Activated T-cell treated with anti-CD3 and anti-CD28 coated beads, Interleukin-2, amount 50 U/mL, for 4 hours (primary cell): ENCODE measurements at places on chromosomes 1 and 21.
A peak's percentile ranks its signal among the peaks of the same experiment; 100 is the strongest.

DNA sequence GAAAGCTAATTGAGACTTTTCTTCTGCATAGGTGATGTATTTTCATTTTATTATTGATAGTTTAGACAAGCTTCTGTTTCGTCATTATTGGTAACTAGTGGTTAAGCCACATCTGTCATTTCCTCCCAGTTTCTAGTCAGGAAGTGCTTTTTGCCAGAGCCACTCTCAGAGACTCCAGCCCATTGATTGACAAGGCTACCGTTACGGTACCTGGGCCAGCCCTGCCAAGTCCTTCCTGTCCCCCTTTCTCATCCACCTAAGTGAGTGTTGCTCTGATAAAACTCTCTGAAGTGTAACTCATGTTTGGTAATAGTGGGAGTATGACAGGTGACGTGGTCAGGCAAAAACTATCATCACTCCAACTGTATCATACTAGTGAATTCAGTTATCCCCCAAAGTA is 29.6 kb upstream of the AGL start:
- DNase-seq = no peak

GRCh38 chr1:171566467-171566866 is 55.6 kb upstream of the MYOCOS start:
- DNase-seq = no peak

DNA sequence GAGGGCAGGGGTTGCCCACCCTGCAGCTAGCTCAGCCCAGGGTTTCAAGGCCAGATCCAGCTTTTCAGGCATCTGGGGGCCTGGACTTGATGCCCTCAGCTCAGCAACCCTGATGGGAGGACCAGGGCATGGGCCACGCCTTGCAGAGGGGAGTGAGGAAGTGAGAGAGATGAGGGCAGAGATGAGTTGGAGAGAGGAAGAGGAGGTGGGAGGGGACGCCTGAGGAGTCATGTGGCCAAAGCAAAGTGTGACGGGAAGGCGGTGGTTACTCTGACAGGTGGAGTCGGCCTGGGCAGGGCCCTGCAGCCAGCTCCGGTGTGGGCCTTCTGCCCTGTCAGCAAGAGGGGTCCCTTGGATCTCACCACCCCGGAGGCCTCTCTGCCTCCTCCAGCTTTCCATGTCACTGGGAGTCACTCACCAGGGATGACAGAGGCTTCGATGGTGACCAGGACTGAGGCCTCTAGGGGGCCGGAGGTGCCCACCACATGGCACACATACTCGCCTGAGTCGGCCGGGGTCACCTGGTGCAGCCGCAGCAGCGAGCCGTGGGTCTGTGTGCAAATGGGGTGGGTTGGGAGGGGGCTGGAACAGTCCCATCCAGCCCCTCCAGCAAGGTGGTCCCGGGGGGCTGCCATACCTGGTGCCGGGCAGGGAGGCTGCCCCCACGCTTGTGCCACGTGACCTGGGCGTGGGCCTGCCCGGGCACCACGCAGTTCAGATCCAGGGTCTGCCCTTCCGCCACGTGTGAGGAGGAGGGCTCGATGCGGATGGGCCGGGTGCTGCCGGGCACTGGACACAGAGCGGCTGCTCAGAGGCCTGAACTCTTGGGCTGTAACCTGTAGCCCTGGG is 40.4 kb downstream of the LDLRAD2 start:
- DNase-seq = no peak

DNA sequence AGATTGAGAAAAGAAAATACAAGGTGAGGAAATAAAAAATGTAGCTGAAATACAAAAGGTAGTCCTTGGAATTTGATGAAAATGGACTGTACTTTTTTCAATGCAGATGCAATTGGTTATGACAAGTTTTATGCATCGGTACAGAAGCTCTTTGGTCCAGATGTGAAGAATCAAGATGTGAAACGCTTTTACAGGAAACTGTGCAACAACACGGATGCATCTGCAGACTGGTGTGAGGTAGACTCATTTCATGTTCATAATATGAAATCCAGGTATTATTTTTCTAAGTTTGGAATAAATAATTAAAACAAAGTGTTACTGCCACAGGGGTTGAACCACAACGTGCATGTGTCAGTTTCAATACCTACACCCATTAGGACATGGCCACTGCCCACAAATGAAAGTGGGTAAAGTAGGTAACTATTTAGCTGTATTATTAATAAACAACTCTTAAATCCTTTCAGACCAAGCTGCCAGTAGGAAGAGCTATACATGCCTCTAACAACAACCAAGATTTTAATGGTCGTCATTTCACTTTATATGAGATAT is 8.4 kb downstream of the WDR64 start:
- DNase-seq = no peak

DNA sequence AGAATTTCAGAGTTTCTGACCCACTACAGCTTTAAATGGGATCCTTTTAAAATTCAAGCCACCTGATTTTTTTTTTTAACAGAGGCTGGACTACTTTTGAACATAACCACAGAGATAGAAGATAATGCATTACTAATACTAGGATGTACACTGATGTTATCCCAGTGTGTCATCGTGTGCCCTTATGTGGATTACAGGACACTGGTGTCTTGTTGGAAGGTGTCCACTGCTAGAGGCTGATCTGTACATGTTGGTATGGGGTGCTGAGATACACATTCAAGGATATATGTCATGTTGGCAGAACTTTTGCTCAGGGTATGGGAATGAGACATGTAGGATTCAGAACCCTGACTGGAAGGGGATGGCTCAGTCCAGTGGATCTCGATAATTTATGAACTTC is 56.3 kb downstream of the INAVA start:
- DNase-seq = no peak

DNA sequence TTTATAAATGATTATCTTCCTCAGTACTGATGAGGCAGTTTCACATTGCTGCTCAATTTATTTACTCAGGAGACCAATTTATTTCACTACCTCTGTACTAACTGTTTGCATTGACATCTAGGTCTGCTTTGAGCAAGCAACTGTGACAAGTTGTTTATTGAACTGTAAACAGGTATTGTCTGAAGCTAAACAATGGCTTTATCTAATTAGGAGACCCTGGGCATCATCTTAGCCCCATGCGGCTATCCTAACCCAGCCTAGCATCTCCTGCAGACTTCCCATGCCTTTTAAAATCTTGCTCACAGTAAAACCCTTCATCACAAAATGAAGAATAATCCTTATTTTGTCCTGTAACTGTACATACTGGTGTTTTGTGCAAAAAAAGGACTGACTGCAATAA is 348.2 kb downstream of the RWDD3 start:
- DNase-seq = no peak

DNA sequence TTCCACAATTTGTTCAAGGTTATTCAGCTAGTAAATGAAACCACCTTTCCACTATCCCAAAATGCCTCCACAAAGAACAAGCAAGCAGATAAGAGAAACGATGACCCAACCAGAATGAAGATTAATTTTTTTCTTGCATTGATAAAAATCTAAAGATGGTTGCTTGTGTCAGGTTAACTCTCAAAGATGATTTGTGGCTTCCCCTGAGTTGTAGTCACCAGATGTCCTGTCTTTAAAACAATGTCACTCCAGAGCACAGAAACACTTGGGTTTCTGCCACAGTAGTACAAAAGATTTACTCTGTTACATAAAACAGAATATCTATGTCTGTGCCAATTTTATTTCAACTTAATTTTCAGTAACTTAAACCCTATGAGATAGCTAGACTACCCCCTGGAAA is 11.4 kb upstream of the CCDC17 start:
- DNase-seq = no peak

- no peak for DNase-seq
Measured at GRCh38 chr1:87956072-87956471, 627.4 kb downstream of the LMO4 start.

- no peak for DNase-seq
Measured at GRCh38 chr1:232012773-232013386, 386.3 kb downstream of the DISC1 start.

DNA sequence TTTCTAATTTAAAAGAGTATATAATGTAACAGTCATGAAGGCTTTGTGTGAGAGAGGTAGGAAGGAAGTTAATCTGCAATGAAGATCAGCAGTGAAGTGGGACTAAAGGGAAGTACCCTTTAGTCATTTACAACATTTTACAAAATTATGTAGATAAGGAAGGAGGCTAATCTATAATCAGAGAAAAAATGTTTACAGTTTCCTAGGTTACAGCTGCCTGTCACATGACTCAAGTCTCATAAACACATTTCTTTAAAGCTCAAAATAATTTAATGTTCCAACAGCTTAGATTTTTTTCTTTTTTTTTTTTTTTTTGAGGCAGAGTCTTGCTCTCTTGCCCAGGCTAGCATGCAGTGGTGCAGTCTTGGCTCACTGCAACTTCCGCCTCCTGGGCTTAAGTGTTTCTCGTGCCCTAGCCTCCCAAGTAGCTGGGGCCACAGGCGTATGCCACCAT is 26.2 kb upstream of the CAP1 start:
- DNase-seq = no peak

GRCh38 chr1:63713041-63713440 is 60.8 kb upstream of the ROR1 start:
- DNase-seq = no peak

- DNase-seq = no peak
Measured at GRCh38 chr1:229991724-229992333, 75.2 kb upstream of the GALNT2 start.

DNA sequence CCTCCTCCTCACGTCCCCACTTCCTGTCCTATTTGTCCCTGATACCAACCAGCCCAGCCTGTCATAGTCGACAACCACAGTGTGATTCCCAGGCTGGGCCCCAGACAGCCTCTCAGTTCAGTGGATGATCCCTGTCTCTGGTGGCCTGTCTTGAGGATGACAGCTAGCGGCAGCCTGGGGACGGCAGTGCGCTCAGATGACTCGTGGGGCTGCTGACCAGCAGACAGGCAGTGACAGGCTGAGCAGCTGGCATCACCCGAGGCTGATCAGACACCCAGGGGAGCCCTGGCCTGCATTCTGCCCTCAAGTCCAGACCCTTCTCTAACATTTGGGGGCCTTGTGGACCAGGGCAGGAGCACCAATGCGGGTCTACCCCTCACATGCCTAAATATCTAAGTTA is 21.0 kb downstream of the NKAIN1 start:
- no peak for DNase-seq

- peak; percentile 37 for DNase-seq
Measured at GRCh38 chr1:155859881-155860871, 809 bp downstream of the SYT11 start.

- no peak for DNase-seq
Measured at GRCh38 chr1:184075055-184076029, 23.8 kb downstream of the TSEN15 start.

- no peak for DNase-seq
Measured at GRCh38 chr1:207298636-207299398, 22.7 kb upstream of the CD55 start.

GRCh38 chr21:42395302-42395701 is 550 bp downstream of the TMPRSS3 start:
- DNase-seq = no peak

GRCh38 chr1:85243372-85243771 is 16.1 kb downstream of the C1orf52 start:
- no peak for DNase-seq

GRCh38 chr1:240343966-240344365 is 252.3 kb downstream of the FMN2 start:
- no peak for DNase-seq
